Aorta (tissue), 5 donors: ENCODE measurements at places on chromosomes 13 and 19. TPM values are rescaled to one million over a fixed set of nuclear protein-coding genes. Genes with fewer than 3 reads are reported as not detected.

Gene CYP4F12
- total RNA-seq, result 14.1 TPM

Gene BEST2
- total RNA-seq, result not detected

Gene HNRNPM
- 148 TPM for total RNA-seq

Gene LRRC63
- not detected for total RNA-seq

Gene POSTN
- total RNA-seq, result 160 TPM

Gene JUNB
- 609 TPM for total RNA-seq

Gene MBD3L2
- total RNA-seq, result not detected

Gene OR7C1
- total RNA-seq, result not detected

Gene IGFL4
- not detected for total RNA-seq

Gene CA11
- total RNA-seq, result 6.4 TPM

Gene GRAMD1A
- 92.7 TPM for total RNA-seq

Gene KASH5
- total RNA-seq, result not detected

Gene ZNF66
- total RNA-seq, result 7.7 TPM

Gene SKA3
- 2.3 TPM for total RNA-seq

Gene ERFL
- total RNA-seq, result 0.51 TPM

Gene UHRF1
- 3.9 TPM for total RNA-seq

Gene NDUFA11
- 138 TPM for total RNA-seq

Gene KANK3
- total RNA-seq, result 15.9 TPM

Gene SPTBN4
- total RNA-seq, result 3.6 TPM

Gene ZNF628
- 7.0 TPM for total RNA-seq

Gene SBK3
- total RNA-seq, result 0.48 TPM

Gene TJP3
- 0.60 TPM for total RNA-seq

Gene SULT2B1
- total RNA-seq, result not detected

Gene F7
- not detected for total RNA-seq

Gene ZNF221
- 5.9 TPM for total RNA-seq

Gene ZNF677
- total RNA-seq, result 23.5 TPM

Gene THSD1
- total RNA-seq, result 6.6 TPM

Gene WASF3
- 24.9 TPM for total RNA-seq

Gene LGI4
- total RNA-seq, result 17.5 TPM

Gene FUT1
- total RNA-seq, result 4.4 TPM

Gene PSG1
- not detected for total RNA-seq
